Vagina (tissue), 2 donors: ENCODE measurements at places on chromosomes 5 and 9.

DNA sequence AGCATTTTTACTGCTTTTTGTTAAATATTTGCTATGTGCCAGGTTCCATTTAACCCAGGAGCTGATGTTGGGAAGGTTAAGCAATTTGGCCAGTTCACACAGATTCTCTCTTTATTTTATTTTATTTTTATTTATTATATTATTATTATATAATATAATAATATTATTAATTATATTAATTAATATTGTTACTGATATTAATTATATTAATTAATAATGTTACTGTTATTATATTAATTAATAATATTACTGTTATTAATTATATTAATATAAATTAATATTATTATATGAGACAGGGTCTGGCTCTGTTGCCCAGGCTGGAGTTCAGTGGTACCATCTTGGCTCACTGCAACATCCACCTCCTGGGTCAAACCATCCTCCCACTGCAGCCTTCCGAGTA is 593.0 kb upstream of the SGCD start:
- H3K27ac ChIP-seq: no peak overlapping the region
- H3K27me3 ChIP-seq: no peaks in the 10 kb centered on the region
- H3K36me3 ChIP-seq: no peaks in the 10 kb centered on the region
- DNase-seq: no peak
- H3K4me1 ChIP-seq: peaks cover 4% of the 10 kb centered on the region

GRCh38 chr9:33189331-33189791 is 22.2 kb upstream of the B4GALT1 start:
- H3K27ac ChIP-seq: no peak overlapping the region
- H3K4me1 ChIP-seq: peaks cover 66% of the 10 kb centered on the region
- no peak overlapping the region for H3K4me3 ChIP-seq
- no peak for DNase-seq
- no peaks in the 10 kb centered on the region for H3K36me3 ChIP-seq

GRCh38 chr9:36623280-36623679 is 50.6 kb downstream of the MELK start:
- no peaks in the 10 kb centered on the region for H3K27me3 ChIP-seq
- H3K27ac ChIP-seq: no peak overlapping the region
- no peak for DNase-seq
- no peaks in the 10 kb centered on the region for H3K36me3 ChIP-seq
- peaks cover 9% of the 10 kb centered on the region for H3K4me1 ChIP-seq
- no peak overlapping the region for H3K4me3 ChIP-seq

- peaks cover 45% of the 10 kb centered on the region for H3K4me1 ChIP-seq
- H3K27me3 ChIP-seq: no peaks in the 10 kb centered on the region
- H3K27ac ChIP-seq: no peak overlapping the region
- no peak overlapping the region for H3K4me3 ChIP-seq
Observed at GRCh38 chr9:35835216-35835632, 6.2 kb downstream of the TMEM8B start.
